ENCODE measurements at places on chromosomes 2 and 18. TPM values are rescaled to one million over a fixed set of nuclear protein-coding genes. Genes with fewer than 3 reads are reported as not detected.
A peak's percentile ranks its signal among the peaks of the same experiment; 100 is the strongest.

DNA sequence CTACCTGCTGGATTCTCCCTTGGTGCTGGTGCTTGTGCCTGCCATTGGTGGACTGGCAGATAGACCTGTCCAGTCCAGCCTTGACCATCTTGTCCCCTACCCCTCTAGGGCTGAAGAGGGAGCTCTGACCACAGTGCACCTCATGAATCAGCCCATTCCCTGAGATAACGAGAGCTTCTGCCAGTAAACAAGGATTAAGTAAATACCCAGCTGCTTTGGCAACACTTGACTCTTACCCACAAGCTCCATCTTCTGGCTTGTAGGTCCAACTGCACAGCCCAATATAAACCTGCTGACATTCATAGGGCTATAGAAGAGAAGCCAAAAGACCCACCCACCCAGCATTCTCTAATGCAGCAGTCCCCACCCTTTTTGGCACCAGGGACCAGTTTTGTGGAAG lies 186.4 kb downstream of the PIK3C3 start:
- no peaks in the 10 kb centered on the region for H3K36me3 ChIP-seq
- DNase-seq, result no peak
- no peaks in the 10 kb centered on the region for H3K4me1 ChIP-seq
- no peaks in the 10 kb centered on the region for H3K27me3 ChIP-seq
- H3K27ac ChIP-seq, result no peak overlapping the region

DNA sequence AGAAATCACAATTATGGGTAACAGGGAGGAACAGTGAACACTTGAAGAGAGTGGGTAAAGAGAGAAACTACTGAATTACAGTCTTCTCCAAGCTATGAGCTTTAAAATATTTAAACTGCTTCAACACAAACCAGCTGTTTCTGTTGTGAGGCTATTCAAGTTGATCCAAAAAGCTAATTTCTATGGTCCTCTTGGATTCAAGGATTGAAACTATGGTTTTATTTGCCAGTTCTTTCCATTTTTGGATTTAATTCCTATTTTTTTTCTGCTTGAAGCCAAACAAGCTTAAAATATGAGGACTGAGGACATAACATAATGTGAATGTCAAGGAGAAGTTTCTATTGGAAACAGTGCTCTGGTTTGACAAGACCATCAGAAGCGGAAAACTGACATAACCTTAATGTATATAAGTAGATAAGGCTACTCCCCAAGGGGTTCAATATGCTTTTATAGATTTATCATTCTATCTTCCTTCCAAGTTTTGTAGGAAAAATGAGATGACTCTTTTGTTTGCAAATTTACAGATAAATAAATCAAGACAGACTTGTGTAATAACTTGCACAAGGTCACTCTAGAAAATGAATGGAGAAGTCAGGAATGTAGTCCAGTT lies 60.7 kb upstream of the AQP4 start:
- peak; percentile 77 for DNase-seq
- H3K27ac ChIP-seq, result no peak overlapping the region
- H3K36me3 ChIP-seq, result no peaks in the 10 kb centered on the region
- H3K4me1 ChIP-seq, result peaks cover 15% of the 10 kb centered on the region

DNA sequence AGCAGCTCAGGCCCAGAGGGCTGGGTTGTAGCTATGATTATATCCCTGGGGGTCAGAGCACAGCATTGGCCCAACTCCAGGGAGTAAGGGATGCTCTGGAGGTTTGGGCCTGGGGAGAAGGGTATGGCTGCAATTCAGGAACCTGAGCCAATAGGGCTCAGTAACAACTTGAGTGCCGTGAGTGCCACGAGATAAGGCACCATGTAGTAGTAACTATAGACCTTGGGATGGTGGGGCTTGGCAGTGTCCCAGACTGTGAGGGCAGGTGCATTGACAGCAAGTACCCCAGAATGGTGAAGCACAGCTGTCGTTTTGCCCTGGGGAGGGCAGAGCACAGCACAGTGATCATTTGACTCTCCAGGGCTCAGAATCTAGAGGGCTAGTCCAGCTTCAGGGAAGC lies 45.1 kb upstream of the ZNF396 start:
- no peaks in the 10 kb centered on the region for H3K4me1 ChIP-seq
- H3K36me3 ChIP-seq, result no peaks in the 10 kb centered on the region
- H3K27ac ChIP-seq, result no peak overlapping the region
- H3K4me3 ChIP-seq, result no peak overlapping the region

- H3K4me3 ChIP-seq, result no peak overlapping the region
- H3K27ac ChIP-seq, result no peak overlapping the region
Measured at GRCh38 chr2:241200822-241201395, 12.4 kb downstream of the ANO7 start.

- no peaks in the 10 kb centered on the region for H3K36me3 ChIP-seq
- no peak overlapping the region for H3K27ac ChIP-seq
- H3K27me3 ChIP-seq, result no peaks in the 10 kb centered on the region
- no peak for DNase-seq
- H3K4me3 ChIP-seq, result no peak overlapping the region
Measured at GRCh38 chr2:20182241-20182931, 42.5 kb downstream of the SDC1 start.

DNA sequence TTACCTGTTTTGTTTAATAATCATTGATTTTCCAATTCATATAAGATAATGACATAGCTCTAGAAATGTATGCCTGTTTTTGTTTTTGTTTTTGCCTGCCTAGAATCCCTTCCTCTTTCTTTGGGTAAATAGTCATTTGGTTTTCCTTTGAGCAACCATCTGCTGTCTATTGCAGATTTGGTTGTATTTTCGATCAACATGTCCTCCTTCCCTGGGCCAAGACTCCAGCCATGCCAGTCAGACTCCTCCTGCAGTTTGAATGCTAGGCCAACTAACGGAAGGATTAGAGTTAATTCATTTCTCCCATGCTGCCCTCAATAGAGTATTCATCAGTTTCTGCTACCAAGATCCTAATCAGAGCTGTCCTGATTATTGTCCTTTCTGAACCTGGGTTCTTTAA lies 67.1 kb downstream of the MAIP1 start:
- no peaks in the 10 kb centered on the region for H3K4me1 ChIP-seq
- no peak overlapping the region for H3K4me3 ChIP-seq
- no peak overlapping the region for H3K27ac ChIP-seq
- no peak for DNase-seq
- H3K27me3 ChIP-seq, result no peaks in the 10 kb centered on the region
- H3K36me3 ChIP-seq, result no peaks in the 10 kb centered on the region

DNA sequence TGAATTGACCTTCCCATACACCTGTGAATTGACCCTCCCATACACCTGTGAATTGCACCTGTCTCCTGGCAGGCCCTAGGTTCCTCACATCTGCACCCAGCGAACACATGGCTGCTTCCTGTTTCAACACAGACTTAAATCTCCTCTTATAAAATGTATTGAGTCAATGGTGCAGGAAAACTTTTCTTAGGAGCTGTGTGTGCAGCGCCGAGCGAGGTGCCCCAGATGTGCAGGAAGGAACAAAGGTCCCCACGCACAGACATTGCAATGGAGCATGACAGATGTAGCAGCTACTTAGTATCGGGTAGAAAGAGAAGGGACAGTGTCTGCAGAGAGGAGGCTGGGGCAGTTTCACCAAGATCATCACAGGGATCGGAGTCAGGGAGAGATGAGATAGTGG lies 85.5 kb upstream of the PXDN start:
- H3K4me3 ChIP-seq, result no peak overlapping the region
- no peaks in the 10 kb centered on the region for H3K36me3 ChIP-seq
- no peak overlapping the region for H3K27ac ChIP-seq
- DNase-seq, result no peak
- no peaks in the 10 kb centered on the region for H3K4me1 ChIP-seq

DNA sequence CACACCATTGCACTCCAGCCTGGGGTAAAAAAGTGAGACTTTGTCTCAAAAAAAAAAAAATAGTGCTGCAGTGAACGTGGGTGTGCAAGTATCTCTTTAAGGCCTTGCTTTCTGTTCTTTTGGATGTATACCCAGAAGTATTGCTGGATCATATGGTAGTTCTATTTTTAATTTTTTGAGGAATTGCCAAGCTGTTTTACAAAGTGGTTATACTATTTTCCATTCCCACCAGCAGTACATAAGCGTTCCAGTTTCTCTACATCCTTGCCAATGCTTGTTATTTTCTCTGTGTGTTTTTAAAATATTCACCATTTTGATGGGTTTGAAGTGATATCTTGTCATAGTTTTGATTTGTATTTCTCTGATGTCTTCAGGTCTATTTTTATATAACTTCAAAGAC lies 13.1 kb downstream of the ARMC9 start:
- no peaks in the 10 kb centered on the region for H3K4me1 ChIP-seq
- no peak overlapping the region for H3K4me3 ChIP-seq
- no peak for DNase-seq
- no peak overlapping the region for H3K27ac ChIP-seq

DNA sequence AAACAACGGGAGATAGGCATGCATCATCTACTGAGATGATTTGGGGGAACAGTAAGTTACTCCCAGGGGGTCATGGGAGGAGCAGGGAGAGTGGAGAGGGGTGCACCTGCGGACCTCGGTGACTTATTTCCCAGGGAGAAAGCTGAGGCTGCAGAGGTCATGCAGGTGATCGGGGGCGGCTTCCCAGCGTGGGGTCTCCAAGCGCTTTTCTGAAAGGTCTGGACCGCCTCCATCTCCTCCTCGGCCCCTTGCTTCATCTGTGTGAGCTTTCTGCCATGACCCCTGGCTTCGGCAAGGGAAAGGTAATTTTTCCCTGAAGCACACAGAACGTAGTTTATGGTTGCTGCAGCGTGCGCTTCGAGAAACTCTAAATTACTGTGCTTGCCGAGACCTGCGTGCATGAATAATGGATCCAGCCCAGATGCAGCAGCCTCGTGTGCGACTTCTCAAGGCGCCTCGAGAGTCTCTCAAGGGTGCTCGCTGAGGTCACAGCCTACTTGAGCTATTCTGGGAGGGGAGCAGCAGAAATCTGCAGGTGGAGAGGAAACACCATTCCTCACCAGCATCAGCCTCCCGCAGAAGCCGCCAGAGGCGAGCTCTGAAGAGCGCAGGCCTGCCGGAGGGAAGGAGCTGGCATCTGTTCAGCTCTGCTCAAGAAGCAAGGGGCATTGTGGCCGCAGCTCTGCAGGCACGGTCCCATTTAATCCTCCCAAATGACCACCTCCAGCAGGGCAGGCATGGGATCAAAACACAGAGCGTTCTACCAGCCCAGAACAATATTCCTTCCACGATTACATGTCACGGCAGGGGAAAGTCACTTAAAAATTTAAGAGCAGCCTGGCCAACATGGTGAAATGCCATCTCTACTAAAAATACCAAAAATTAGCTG lies 308.4 kb upstream of the MYT1L start:
- peaks cover 2% of the 10 kb centered on the region for H3K27me3 ChIP-seq
- no peaks in the 10 kb centered on the region for H3K36me3 ChIP-seq
- no peaks in the 10 kb centered on the region for H3K4me1 ChIP-seq
- H3K4me3 ChIP-seq, result no peak overlapping the region

DNA sequence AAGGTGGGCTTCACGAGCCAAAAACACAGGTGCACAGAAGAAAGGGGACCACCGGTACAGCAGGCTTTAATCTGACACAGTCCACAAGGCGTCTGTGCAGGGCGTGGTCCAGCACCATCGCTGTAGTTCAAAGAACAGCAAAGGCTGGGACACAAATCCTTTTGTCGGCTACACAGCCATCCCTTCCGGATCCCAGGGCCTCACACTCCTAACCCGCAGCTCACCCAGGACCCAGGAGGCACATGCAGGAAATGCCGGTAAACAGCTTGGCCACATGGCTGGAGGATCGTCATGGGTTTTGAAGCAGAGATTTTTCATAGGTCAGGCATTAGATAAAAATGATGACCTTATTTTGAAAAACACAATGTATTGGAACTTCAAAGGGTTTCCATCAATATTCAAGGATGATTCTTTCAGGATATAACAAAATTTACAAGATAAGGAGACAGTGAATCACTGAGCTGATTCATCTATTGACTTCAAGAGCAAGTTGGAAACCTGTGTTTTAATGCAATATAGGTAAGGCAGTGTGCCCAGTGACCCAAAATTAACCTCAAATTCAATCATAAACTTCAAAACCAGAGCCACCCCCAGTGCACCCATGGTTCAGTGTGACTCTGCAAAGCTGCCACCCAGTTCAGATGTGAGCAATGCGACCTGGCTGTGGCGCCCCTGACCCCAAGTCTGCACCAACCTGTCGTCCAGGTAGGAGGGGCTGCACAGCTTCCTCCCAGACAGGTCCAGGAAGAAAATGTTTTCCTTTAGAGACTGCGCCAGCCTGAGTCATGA lies 74.4 kb downstream of the TMEM18 start:
- no peaks in the 10 kb centered on the region for H3K4me1 ChIP-seq
- H3K27ac ChIP-seq, result no peak overlapping the region
- H3K4me3 ChIP-seq, result no peak overlapping the region
- H3K36me3 ChIP-seq, result no peaks in the 10 kb centered on the region
- DNase-seq, result no peak

DNA sequence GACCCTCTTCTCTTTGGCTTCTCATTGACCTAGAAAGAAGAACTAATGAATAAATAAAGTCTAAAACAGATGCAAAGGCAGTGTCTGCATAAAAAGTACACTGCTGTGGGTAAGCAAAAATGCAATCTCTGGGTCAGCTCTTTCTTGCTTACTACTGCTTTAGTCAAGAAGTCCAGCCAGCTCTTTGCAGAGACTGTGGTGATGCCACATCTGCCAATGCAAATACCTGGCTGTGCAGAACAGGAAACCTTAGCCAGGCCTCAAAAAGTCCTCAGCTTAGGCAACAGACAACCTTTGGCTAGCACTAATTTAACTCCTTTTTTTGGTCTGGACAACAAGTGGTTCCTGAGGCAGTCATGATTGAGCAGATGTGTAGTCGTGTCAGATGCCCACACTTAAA lies 73.6 kb upstream of the RND3 start:
- no peak for DNase-seq
- no peak overlapping the region for H3K4me3 ChIP-seq
- no peaks in the 10 kb centered on the region for H3K36me3 ChIP-seq

DNA sequence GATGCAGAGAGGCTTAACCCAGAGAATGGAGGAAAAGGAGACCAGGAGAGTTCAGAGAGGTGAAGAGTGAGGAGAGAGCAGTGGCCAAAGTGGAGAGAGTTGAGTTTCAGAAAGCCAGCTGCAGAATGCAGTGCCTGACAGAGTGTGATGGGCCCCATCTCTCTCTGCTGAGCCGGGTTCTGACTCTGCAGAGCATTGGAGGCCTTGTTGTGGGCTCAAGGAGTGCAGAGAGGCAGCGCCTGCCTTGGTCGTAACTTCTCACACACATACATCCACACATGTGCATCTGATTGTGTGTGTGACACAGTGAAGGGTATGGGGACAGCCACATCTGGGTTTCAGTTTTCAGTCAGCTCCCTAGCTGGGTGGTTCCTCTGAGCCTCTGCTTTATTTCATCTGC lies 58.8 kb downstream of the AGAP1 start:
- no peaks in the 10 kb centered on the region for H3K36me3 ChIP-seq
- peak overlapping the region; percentile 37 for H3K27ac ChIP-seq
- DNase-seq, result no peak
- H3K4me3 ChIP-seq, result no peak overlapping the region
- H3K27me3 ChIP-seq, result no peaks in the 10 kb centered on the region
- H3K4me1 ChIP-seq, result peaks cover 24% of the 10 kb centered on the region

Gene RND3
- 43.7 TPM for total RNA-seq

Gene POTEJ
- total RNA-seq, result 1.8 TPM

Gene NT5DC4
- total RNA-seq, result 0.83 TPM

Gene BCL11A
- 21.1 TPM for total RNA-seq

Gene UGT1A4
- total RNA-seq, result not detected

Gene FAP
- 6.7 TPM for total RNA-seq

Measured in lung (tissue), 17 donors.